Mesothelial cell of epicardium (in vitro differentiated cells): ENCODE measurements at places on chromosomes 5 and 9. TPM values are rescaled to one million over a fixed set of nuclear protein-coding genes. Genes with fewer than 3 reads are reported as not detected.

- DNase-seq, result no peak
Measured at GRCh38 chr9:129732100-129732499, 20.7 kb downstream of the PTGES start.

- no peak for DNase-seq
Measured at GRCh38 chr5:102888483-102888882, 133.4 kb downstream of the PAM start.

GRCh38 chr5:78534905-78535200, 113.7 kb downstream of the LHFPL2 start:
- no peak for DNase-seq

SHOC1 gene
- total RNA-seq, result not detected in 3 replicates
